Left renal cortex interstitium (tissue), 4 donors: ENCODE measurements at places on chromosomes 3 and 15.

GRCh38 chr3:53252096-53252946 is 3.5 kb downstream of the TKT start:
- DNase-seq = no peak

DNA sequence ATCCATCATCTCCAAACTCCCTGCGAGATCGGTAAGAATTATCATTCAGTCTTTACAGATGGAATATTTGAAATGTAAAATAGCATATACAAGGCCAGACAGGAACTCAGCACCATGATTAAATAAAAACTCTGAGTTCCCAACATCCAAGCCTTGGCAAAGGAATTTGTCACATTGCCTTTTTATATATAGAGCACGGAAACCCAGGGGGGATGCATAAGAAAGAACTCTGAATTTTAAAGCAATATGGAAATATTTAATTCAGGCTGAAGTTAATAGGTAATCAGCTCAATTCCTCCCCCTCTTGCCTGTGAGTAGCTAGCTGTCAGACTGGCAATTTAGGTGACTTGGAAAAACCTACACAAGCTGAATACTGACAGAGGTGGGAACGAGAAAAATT is 217.9 kb upstream of the KCNMB2 start:
- DNase-seq = no peak

DNA sequence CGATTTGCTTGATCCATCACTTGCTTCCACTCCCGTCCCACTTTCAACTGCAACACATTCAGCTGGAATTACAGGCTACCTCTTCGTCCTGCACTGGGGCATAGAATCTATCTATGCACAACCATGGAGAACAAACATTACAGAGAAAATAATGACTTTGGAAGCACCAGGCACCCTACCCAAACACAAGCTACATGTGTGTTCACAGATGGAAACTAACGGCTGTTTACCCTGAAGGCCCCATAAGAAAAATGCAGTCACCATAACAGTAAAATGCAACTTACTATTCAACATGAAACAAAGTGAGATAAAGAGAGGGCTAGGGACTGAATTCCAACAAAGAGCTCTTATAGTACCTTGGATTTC is 496.8 kb downstream of the FOXP1 start:
- no peak for DNase-seq

DNA sequence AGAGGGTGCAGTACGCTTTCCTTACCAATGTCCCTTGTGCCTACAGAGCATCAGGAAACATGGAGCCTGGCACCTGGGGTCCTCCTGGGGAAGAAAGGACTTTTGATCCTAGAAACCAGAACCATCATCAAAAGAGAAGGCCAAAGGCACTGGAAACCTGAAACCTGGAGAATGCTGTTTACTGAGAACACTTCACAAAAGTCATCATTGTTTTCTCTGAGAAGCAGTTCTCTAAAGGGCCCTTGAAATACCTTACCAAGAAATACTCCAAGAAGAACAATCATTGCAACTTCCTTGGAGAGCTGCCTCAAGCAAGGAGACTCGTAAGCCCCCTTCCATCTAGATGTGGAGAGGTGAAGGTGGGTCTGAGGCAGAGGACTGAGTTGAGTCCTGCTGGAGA is 66.0 kb downstream of the TLE3 start:
- DNase-seq = no peak

- DNase-seq = no peak
Measured at GRCh38 chr3:42257007-42257406, 9.0 kb downstream of the CCK start.
